ENCODE measurements at places on chromosomes 16 and 17.

- no peak for DNase-seq
Measured at GRCh38 chr16:3027983-3028715, 4.3 kb downstream of the THOC6 start.

- DNase-seq, result no peak
Measured at GRCh38 chr17:46812624-46813318, 5.7 kb downstream of the WNT3 start.

- DNase-seq, result no peak
Measured at GRCh38 chr17:78416791-78417530, 38.5 kb downstream of the PGS1 start.

DNA sequence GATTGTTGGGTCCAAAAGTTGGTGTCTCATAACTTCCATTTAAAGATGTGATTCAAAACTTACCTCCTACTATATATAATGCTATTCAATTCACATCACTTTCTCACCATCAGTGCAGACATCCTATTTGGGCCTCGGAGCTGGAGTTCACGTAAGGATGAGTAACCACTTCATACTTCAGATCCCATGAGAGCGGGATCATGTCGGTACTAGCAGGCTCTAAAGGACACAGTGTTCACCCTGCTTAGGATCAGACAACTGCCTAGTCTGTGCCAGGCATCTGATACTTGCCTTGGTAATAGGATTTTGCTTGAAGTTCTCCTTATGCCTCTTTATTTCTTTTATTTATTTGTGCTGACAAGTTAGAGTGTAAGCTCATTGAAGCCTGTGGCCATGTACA is 39.5 kb downstream of the RBFOX1 start:
- DNase-seq, result no peak

- DNase-seq, result no peak
Measured at GRCh38 chr17:46770818-46771560, 47.5 kb downstream of the WNT3 start.

DNA sequence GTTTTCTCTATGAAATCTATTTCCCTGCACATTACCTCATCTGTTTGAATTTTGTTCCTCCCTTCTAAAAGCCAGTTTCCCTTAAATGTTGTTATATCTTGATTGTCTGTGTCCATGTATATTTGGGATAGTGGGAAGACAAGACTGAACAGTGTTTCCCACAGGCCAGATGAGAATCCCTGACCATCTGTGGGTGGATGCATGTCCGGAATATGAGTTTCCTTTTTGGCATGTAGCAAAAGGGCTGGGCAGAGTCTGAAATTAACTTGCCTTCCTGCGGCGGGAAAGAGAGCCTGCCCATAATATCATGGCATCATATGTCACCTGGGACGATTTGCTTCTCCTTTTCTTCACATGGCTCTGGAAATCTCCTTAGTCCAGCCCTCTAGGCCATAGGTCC is 385.8 kb upstream of the MAF start:
- no peak for DNase-seq

- no peak for DNase-seq
Measured at GRCh38 chr16:23232806-23233205, 50.3 kb downstream of the SCNN1G start.

GRCh38 chr17:59002848-59003247 is 103.8 kb downstream of the TRIM37 start:
- no peak for DNase-seq

DNA sequence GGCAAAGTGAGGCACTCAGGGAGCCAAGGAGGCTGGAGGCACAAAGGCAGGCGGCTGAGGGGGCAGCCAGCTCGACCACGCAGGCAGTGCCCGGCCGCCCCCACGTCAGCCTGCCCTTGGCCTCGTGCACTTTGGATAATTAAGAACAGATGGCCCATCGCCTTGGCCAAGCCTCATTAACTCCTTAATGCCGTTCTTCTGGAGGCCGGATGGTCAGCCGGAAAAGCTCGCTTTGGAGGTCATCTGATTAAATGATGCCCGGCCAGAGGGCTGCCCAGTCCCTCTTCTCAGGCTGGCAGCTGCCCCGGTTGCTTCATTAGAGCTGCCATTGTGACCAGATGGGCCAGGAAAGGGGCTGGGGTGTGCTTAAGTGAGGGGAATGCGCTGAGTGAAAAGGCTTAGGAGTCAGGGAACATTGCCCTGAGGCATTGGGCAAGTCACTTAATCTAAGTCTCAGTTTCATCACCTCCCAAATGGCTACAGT is 364.0 kb downstream of the NPIPA8 start:
- no peak for DNase-seq

DNA sequence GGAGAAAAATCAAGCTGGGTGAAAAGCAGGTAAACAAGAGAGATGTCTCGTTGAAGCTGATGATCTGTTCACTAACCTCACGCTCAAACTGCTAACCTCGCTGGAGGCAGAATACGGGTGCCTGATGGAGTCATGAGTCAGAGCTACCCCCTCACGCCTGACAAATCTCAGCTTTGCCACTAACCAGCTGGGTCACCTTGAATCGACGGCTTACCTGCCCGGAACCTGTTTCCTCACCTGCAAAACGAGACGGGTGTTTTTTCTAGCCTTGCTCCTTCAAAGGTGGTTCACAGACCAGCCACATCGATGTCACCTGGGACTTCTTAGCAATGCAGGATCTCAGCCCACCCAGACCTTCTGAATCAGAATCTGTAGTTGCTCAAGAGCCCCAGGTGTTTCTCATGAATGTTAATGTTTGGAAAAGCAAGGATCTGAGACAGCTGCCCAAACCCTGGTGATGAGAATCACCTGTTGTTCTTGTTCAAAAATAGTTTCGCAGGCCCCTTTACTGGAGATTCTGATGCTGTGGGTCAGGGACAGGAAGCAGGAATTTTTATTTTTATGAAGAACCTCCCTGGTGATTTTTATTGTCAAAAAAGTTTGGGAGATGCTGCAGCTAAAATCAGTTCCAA is 56.9 kb downstream of the MARCHF10 start:
- DNase-seq, result no peak

GRCh38 chr17:50903604-50904517 is 37.7 kb upstream of the TOB1 start:
- DNase-seq, result no peak

GRCh38 chr16:50440531-50440930 is 71.7 kb upstream of the BRD7 start:
- DNase-seq, result no peak

DNA sequence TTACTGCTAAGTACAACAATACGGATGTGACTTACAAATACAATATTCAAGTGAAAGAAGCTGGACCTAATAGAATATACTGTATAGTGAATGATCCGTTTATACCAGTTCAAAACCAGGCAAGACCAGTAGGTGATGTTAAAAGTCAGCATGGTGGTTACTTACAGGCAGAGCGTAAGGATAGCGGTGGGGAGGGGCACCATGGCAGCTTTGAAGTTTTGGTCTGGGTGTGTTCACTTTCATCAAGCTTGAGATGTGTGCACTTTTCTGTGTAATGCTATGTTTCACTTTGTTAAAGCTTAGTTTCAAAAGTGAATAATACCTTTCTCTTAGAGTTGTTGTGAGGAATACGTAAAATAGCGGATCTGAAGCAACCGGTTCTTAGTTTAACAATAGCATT is 16.5 kb upstream of the SLC35G3 start:
- no peak for DNase-seq

DNA sequence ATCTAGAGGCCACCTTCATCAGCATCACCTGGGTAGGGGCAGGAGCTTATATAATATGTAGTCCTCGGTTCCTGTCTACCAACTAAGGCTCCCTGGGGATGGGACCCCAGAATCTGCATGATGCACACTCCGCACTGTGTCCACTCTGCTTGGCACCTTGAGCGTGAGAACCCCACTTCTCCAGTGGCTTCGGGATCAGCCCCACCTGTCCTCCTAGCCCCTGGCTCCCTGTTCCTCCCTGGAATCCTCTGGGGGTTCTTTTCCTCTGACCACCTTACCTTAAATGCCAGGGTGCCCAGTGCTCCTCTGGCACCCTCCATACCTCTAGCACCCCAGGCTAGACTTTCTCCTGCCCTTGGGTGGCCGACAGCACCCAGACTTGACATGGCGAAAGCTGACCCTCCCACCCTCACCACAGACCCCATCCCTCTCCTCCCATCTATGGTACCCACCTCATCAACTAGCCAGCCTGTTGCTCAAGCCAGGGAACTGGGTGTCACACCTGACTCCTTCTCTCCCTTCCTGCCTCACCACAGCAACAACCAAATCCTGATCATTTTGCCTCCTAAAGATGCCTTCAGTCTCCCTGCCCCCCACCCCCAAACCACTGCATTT is 2.8 kb upstream of the NXPH3 start:
- DNase-seq, result no peak

DNA sequence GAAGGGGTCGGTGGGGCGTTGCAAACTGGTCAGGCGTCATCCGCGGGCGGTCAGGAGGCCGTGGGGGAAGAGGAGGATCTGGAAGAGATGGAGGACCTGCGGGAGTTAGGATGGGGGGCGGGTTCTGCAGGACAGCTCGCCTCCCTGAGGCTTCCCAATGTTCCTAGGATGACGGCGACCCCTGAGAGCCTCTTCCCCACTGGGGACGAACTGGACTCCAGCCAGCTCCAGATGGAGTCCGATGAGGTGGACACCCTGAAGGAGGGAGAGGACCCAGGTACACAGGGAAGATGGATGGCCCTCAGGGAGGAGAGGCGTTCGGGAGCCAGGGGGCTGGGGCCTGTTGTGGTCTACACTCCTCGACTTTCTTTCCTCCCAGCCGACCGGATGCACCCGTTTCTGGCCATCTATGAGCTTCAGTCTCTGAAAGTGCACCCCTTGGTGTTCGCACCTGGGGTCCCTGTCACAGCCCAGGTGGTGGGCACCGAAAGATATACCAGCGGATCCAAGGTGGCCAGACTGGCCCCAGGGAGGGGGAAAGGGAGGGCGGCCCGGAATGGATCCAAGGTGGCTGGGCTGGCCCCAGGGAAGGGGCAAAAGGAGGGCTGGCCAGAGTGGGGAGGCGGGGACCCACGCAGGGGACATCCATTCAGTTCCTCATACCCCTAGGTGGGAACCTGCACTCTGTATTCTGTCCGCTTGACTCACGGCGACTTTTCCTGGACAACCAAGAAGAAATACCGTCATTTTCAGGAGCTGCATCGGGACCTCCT is 839 bp downstream of the PLD2 start:
- DNase-seq, result no peak

DNA sequence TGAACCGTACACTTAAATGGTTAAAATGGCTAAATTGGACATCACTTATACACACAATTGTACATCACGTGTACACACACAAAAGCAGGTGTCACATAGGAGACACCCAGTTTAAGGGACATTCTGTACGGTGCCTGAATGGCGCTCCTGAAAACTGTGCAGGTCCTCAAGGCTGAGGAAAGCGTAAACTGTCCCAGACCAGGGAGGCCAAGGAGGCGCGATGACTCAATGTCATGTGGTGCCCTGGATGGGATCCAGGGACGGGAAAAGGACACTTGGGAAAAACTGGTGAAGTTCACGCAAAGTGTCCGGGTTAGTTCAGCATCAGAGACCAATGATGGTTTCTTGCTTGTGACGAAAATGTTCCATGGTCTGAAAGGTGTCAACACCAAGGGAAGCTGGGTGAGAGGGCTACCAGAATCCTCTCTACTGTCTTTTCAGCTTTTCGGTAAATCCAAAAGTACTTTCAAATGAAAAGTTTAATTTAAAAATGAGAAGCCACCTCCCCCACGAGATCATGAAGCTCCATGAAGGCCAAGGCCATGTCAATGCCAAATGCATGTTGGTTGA is 112.2 kb downstream of the CMIP start:
- DNase-seq, result no peak

GRCh38 chr16:8571061-8571596 is 19.2 kb downstream of the TMEM114 start:
- DNase-seq, result no peak

DNA sequence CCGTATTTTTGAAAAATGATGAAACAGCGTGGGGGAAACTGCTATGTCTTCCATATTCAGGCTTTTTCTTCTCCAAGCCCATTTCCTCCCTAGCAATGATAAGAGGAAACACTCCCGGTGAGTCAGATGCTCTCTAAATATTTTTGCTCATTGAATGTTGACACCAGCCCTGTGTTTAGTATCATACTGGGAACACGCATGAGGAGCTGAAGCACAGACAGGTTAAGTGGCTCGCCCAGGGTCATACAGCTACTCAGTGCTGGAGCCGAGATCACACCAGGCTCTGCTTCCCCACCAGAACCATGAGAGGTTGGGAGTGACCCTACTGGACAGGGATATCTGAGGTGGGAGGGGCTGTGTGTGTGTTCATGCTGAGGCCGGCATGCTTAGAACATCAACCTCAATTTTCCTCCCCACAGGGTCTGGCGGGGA is 37.8 kb upstream of the ADGRG1 start:
- peak; percentile 63 for DNase-seq

GRCh38 chr17:18159551-18160120 is 24.0 kb upstream of the ALKBH5 start:
- DNase-seq, result no peak

GRCh38 chr16:79400462-79401149 is 199.9 kb downstream of the MAF start:
- no peak for DNase-seq

DNA sequence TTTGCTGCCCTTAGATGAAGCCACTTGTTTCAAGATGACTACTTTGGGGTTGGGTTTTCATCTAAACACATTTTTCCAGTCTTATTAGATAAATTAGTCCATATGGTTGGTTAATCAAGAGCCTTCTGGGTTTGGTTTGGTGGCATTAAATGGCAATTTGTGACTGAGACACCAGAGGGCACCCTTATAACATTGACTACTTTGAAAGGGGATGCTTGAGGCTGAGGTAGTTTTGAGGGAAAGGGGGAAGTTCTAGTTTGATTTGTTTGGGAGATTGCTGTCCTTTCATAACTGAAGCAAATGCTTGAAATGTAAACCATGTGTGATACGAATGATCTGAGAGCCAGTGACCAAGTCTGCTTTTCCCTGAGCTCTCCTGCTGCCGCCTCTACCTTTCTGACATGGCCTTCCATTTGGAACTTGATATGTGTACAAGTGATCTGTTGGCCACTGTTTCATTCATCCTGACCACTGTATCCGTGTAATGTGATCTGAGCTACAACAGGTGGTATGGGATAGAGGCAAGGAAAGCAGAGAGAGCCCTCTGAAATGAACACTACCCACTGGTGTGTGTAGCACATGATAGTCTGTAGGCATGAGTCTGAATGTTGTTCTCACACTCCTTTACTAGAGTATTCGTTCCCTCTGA is 5.8 kb upstream of the RARA start:
- DNase-seq, result no peak

DNA sequence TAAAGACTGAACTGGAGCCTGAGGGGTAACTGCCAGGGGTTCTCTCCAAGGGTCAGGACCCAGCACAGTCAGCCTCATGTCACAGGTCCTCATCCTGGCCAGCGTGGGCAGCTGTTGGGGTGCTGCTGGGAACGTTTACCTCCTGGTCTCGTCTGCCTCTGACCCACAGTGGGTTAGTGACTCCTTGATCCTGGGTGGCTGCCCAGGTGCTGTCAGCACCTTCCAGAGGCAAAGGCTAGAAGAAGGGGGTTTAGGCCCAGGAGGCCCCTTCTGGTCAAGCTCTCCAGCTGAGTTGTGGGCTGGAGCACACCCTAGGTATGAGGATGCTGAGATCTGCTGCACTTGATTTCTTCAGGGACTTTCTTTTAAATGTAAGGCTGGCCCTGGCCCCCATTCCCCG is 30.3 kb downstream of the AKAP1 start:
- no peak for DNase-seq

- no peak for DNase-seq
Measured at GRCh38 chr16:11423315-11424117, 78.3 kb downstream of the RMI2 start.

GRCh38 chr17:44069974-44070454 is 521 bp upstream of the G6PC3 start:
- no peak for DNase-seq

All from epithelial cell of prostate (primary cell).